ENCODE measurements at places on chromosomes 2 and 18.
A peak's percentile ranks its signal among the peaks of the same experiment; 100 is the strongest.

DNA sequence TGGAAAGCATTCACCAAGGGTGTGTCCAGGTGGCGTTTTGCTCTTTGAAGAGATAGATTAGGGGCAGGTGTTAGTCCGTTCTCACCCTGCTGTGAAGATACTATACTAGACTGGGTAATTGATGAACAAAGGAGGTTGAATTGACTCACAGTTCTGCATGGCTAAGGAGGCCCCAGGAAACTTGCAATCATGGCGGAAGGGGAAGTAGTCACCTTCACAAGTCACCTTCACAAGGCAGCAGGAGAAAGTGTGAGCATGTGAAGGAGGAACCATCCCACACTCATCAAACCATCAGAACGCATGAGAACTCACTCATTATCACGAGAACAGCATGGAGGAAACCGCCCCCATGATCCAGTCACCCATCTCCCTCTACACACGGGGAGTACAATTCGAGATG lies 135.7 kb upstream of the NFATC1 start:
- DNase-seq, result no peak

DNA sequence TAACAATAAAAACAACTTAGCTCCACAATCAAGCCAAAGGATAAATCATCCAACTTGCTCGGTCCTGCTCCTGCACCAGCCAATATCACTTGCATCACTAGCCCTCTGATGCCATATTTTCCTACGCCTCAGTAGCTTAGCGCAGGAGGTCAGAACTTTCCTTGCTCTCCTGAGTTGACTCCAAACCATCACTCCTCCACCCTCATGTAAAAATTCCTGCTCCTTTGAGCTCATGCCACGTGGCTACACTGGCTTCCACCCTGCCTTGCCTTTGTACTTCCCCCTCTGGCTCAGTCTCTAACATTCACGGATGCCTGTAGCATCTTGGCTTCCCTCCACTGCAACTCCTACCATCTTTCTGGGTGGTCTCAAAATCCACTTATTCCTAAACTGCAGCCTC lies 25.2 kb downstream of the AAK1 start:
- no peak for DNase-seq

GRCh38 chr18:38198526-38198925 lies 632.9 kb upstream of the CELF4 start:
- DNase-seq, result no peak

GRCh38 chr2:20330192-20330591 lies 20.5 kb downstream of the PUM2 start:
- DNase-seq, result no peak

- no peak for DNase-seq
Observed at GRCh38 chr2:166067229-166067628, 60.6 kb downstream of the SCN1A start.

GRCh38 chr18:48949050-48949605 lies 1.6 kb downstream of the SMAD7 start:
- DNase-seq, result no peak

DNA sequence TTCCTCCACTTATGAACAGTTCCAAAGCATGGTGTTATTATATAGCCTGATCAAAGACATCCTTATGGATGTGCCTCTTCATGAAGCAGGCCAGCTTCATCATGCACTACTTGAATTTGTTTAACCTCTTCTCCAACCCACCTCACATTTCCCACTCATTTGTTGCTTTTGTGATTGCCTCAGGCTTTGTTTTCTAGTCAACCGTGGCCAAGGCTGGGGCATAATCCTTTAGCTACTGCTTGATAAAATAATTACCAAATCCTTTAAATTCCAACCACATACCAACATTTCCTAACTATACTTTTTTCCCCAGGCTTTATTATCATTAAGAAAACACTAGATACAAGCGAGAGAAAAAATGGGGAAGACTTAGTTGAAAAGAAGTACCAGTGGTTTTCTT lies 39.6 kb upstream of the SCN1A start:
- DNase-seq, result no peak

DNA sequence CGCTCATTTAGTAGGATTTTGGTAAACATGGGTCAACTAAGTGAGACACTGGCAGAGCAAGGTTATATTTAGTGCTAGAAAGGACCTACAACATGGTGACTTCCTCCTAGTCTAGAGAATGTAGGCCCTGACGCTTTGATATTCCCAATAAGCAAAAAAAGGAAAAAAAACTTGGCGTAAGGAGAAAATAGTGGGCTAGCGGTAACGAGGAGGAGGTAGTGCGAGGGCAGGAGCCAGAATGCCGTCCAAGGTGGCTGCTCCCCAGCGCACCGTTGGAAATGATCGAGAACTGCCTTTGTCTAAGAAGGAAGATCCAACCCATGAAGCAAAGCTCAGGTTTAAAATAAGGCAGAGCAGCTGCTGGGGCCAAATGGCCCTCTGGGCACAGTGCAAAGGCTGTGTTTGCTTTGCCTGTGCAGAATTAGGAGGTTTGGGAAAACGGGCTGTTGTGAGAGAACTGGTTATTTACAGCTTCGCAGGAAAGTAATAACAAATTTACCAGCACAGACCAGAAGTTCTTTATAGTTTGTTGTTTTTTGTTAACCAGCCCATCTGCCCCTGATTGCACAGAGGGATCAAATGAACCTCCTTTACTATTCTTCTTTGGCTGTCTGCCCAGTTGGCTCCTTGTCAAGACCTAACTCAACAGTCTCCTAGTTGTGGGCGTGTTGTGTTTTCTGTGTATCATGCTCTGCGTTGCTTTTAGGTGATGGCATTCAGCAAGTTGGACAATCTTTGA lies 86.6 kb downstream of the ITGB1BP1 start:
- no peak for DNase-seq

GRCh38 chr2:17830053-17831034 lies 14.1 kb downstream of the MSGN1 start:
- DNase-seq, result peak; percentile 48

DNA sequence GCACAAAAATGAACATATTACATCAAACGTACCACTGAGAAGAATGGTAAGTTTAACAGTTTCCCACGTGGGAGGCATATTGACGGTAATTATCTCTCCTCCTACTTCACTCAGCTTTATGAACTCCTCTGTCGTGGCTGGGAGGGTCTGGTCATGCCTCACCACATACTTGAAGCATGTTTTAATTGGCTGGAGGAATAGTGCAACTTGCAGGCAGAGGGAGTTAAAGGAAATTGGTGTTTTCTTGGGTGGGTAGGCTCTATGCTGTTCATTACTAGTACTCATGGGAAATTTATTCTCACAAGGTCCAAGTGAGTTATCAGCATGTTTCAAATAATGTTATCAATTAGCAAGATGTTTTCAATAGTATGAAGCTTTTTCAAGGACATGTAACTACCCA lies 767.0 kb downstream of the PLCL1 start:
- no peak for DNase-seq

- DNase-seq, result no peak
Observed at GRCh38 chr2:46718784-46719183, 196.8 kb downstream of the MCFD2 start.

DNA sequence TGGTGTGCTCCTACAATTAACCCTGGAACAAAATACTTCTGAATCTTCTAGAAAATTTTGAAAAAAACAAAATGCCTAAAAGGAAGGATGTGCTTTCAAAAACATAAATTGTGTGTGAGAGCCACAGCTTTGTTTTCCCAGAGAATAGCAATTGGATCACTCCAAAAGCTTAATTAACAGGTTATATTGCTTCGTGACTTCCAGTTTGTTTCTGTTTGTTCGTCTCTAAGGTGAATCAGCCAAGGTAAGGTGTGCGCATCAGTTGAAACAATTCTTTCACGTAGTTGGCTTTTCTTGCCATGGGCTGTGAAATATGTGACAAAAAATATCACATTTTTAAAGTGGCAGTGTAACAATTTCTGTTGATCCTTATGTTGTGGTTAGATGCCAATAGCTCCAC lies 90.3 kb upstream of the BARD1 start:
- no peak for DNase-seq

DNA sequence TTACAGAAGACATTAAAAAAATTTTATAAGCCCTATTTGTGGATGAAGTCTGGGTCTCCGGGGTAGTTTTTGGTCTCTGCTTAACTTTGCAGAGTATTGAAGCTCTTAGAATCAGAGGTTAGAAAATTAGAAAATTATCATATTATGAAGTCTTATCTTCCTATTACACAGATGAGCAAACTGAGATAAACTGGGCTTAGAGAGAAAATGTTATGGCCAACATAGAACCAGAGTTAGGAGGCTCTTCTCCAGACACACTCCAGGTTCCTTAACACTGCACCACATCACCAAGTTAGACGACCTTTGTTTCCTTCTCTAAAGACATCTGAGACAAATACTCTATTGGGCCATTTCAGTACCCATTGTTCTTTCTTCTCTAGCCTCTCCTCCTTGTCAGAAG lies 36.7 kb upstream of the NEB start:
- DNase-seq, result no peak

- no peak for DNase-seq
Observed at GRCh38 chr18:74493689-74494088, 2.5 kb upstream of the CNDP2 start.

- DNase-seq, result no peak
Observed at GRCh38 chr2:60450488-60450887, 103.0 kb downstream of the BCL11A start.

GRCh38 chr18:24543795-24544498 lies 83.5 kb downstream of the HRH4 start:
- no peak for DNase-seq

DNA sequence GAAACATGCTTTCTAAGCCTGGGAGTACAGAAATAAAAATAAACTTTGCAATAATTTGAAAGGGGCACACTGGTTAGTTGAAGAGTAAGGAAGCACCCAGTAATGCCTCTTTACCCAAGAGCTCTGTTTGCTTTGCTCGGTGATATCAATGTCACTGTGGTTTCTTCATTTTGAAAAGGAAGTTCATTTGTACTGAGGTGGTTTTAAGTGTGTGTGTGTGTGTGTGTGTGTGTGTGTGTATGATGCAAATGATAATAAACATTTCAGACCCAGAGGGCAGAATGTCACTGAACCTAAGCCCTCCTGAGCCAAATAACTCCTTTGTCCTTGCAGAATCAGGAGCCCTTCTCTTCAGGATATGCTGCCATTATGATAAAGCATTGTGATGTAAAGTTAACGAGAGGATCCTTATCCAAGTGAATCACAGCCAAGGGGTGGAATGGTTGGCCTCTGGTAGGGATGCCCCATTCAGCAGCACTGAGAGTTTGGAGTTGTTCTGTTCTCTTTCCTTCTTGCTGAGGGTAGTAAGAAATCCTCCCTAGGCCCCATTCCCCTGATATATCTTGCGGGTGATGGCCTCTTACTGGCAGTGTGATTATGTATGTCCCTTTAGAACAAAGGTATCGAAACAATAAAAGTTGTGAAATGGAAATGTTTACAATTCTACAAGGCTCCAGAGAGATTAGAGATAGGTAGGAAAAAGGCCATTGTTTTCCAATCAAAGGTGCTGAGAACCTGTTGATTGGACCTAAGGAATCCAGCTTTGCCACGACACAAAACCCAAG lies 7.6 kb downstream of the ITGA6 start:
- no peak for DNase-seq

GRCh38 chr2:23453836-23454460 lies 69.0 kb downstream of the KLHL29 start:
- DNase-seq, result no peak

DNA sequence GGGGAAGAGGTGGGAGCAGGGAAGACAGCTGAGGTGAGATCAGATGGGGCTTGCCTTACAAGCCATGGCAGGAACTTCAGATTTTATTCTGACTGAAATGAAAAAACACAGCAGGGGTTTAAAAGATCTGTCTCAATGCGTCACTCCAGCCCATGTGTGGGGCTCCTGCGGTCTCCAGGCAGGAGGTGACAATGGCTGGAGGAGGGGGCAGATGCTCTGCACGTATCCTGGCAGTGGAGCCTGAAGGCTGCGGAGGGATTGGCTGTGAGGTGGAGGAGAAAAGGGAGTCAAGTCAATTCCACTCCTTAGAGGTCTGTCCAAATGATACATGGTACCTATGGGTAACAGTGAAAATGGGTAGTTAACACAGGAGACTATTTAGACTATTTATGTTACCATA lies 40.5 kb upstream of the KIDINS220 start:
- DNase-seq, result no peak

Data from GM12891 (cell line).